ENCODE measurements at places on chromosomes 6 and 20.

DNA sequence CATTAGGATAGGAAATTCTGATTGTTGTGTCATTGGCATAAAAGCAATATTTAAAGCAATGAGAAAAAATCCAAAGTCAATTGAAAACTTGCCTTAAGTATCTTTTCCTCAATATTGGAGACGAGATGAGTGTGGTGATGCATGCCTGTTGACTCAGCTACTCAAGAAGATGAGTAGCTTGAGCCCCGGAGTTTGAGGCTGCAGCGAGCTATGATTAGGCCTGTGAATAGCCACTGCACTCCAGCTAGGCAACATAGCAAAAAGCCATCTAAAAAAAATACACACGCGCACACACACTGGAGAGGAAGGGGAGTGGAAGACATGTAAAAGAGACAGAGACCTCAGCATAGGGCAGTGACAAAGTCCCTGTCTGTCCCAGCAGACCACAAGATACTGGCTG is 9.7 kb upstream of the MARCKS start:
- DNase-seq = peak; percentile 68

DNA sequence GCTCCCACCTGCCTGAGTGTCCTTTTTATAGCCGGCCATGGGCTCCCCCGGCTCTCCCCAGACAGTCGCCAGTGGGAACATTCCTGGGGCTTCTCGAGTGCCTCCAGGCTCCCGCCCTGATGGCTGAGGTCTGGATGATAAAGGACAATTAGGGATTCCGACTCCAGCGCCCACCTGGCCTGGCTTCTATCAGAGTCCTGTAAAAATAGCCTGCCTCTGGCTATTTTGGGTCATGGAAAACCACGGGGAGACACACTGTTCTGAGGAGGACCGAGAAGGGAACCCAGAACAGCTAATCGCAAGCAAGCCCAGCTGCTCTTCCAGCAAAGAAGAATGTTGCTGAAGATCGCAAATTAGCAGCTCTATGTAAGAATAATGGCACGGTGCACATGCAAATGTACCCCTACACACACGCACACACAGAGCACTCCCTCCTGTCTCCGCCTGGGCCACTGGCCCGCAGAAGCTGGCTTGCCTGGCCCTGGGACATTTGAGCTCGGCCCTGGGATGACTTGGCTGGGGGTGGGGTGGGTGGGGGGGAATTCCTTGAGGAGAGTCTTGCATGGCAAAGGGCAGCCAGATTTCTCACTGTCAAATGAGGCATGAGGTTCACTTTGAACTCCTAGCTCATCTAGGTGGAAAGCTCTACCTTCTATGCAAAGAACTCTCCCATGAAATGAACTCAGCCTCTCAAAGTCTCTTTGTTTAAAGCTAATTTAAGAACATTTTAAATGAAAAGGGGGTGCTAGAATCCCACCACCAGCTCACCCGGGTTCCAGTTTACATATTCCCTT is 55.3 kb downstream of the CTCFL start:
- DNase-seq = peak; percentile 98

DNA sequence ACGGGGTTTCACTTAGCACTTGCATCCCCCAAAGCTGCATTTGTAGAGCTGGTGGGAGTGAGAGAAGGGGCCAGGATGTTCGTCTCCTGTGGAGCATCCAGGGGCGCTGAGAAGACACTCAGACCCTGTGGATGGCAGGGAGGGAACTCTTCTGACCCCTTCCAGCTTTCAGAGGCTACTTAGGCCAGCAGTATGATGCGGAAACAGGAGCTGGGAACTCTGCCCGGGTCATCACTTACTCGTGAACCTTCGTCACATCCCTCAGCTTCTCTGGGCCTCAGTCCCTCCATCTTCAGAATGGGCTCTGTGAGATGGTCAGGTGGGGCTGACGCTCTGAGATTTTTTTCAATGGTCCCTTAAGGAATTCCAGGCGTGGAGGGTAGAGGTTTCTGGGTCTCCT is 228.5 kb downstream of the TAF4 start:
- DNase-seq = no peak

- no peak for DNase-seq
Observed at GRCh38 chr20:38308047-38308438, 4.1 kb downstream of the BPI start.

DNA sequence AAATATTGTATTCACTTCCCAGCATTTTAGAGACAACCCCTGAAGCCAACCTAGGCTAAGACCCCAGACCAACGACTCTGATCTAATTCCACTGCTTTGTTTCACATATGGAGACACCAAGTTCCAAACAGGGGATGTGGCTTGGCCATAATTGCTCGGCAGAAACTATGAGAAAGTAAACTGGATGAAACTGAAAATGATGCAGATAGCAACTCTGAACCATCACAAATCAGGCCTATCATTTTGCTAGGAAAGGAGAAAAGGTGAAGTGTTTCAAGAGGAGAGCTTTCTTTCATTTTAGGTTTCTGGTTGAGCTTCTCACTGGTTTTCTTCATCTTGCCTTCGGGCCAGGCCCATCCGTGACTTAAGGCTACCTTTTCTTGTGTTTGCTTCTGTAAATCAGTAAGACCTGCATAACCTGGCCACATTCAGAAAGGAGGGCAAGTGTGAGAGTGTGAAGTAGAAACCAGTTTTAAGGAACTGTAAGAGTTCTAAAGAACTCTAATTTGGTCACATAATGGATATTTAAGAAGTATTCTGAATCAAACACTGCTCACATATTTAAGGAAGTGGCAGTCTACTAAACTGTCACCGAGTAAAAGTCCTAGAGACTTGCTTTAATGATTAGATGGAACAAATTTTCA is 105.8 kb downstream of the BACH2 start:
- DNase-seq = no peak

All from islet precursor cell (in vitro differentiated cells).